Left colon (tissue), 2 donors: ENCODE measurements at places on chromosomes 16 and 17.

DNA sequence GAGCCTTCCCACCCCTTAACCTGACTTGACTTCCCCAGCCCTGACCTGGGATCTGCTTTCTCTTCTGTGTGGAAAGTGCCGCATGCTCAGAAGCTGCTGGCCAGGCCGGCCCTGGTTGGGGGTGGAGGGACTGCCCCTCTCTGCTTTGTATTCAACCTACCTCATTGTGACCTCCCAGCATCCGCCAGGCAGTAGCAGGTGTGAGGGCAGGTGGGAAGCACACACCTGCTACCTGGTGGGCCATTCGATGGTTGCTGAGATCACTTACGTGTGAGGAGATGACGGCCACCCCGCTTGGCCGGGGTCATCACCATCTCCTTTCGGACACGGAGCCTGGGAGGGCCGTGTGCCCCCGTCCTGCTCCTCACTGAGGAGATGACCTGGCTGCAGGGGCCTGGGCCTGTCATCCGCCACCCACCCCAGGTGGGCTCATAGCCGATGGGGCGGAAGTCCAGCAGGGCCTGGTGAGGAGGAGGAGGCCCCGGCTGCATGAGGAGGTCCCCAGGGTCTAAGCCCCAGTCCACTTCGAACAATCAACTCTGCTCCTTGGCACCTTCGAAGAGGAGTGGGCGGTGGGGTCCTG is 7.1 kb downstream of the CPNE7 start:
- no peak for DNase-seq

DNA sequence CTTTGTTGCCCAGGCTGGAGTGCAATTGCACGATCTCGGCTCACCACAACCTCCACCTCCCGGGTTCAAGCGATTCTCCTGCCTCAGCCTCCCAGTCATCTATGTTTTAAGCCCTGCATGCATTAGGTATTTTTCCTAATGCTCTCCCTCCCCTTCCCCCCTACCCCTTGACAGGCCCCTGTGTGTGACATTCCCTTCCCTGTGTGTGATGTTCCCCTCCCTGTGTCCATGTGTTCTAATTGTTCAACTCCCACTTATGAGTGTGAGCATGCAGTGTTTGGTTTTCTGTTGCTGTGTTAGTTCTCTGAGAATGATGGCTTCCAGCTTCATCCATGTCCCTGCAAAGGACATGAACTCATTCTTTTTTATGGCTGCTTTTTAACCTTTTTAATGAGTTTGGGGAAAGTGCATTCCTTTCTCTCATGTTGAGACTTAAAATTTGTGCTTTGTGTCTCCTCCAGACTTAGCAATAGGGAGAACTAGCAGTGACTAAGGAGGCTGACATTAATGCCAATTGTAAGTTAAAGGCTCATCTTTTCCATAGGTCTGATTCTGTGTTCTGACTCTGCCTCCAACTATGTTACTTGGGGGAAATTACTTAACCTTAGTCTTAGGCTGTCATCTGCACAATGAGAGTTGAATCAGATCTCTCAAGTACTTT is 17.7 kb upstream of the PHAF1 start:
- no peak for DNase-seq

GRCh38 chr16:53131050-53131362 is 76.2 kb downstream of the CHD9 start:
- no peak for DNase-seq

- no peak for DNase-seq
Measured at GRCh38 chr16:14324581-14324980, 253.5 kb downstream of the MRTFB start.

DNA sequence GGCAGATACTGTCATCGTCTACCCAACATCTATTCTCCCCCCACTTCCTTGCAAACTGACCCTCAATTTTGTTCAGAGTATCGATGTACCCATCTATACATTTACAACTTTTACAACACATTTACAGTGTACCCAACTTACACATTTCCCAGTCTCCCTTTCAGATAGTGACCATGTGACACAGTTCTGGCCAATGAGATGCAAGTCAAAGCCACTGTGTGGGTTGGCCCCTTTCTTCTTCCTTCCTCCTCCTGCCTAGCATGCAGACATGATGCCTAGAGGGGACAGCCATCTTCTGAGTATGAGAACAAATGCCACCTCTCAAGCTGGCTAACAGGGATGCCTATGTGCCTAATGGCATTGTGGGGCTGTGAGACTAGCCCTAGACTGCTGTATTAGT is 11.3 kb upstream of the NFAT5 start:
- DNase-seq = no peak

DNA sequence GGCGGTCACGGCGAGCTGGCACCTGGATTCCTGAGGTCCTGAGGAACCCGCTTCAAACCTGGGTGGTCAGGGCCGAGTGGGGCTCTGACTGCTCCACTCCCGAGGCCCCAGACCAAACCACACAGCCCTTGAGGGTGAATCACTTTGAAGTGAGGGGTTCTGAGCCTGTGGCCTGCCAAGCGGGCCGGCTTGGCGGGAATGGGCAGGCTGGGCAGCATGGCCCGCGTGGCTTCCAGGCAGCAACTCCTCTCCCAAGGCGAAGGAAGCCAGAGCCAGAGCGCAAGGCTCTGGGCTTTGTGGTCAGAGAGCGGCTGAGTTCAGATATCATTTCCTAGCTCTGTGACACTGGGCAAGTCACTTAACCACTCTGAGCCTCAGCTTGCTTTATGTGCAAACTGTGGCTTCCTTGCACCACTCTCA is 42.7 kb downstream of the CMIP start:
- no peak for DNase-seq

DNA sequence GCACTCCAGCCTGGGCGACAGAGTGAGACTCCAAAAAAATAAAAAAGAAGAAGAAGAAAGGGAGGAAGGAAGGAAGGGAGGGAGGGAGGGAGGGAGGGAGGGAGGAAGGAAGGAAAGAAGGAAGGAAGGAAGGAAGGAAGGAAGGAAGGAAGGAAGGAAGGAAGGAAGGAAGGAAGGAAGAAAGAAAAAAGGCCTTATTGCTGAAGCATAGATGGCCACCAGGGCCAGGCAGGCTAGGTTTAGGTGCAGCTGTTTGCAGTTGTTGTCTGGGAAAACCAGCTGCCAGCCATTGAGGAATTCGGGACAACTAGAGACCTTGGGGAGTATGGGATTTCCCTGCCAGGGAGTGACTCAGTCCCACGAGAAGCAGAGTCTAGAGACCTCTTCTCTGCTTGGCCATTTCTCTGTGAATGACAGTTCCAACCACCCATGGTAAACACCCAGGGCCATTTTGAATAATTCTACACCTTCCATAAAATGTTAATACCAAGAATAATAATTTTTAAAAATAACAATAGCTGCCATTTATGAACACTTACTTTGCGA is 31.0 kb downstream of the SCNN1B start:
- no peak for DNase-seq

DNA sequence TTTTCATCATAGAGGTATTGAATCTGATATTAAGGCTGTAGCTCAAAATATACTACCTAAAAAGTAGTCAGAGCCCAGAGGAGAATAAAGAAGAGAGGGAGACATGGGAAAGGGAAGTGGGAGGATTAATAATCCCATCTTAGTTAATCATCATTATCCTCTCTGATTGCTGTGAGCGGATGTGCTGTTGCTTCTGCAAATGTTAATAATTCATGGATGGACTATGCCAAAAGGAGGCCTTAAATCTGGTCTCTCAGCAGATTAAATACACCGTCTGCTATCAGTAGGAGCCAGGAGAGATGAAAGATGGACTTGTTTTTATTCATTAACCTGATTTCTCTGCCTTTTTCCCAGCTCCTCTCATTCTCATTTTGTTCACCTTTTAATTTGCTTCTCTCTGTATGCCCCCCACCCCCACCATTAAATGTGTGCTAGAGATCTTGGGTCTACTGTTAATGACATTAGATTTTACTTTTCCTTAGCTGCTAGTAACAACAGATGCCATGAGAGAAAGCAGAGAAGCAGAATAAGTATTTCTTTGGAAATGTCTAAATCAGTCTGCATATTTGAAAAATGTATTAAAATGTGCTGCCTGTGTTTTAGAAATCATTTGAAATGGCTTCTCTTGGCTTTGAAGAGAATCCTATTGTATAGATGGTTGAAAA is 44.2 kb downstream of the NUP93 start:
- no peak for DNase-seq

DNA sequence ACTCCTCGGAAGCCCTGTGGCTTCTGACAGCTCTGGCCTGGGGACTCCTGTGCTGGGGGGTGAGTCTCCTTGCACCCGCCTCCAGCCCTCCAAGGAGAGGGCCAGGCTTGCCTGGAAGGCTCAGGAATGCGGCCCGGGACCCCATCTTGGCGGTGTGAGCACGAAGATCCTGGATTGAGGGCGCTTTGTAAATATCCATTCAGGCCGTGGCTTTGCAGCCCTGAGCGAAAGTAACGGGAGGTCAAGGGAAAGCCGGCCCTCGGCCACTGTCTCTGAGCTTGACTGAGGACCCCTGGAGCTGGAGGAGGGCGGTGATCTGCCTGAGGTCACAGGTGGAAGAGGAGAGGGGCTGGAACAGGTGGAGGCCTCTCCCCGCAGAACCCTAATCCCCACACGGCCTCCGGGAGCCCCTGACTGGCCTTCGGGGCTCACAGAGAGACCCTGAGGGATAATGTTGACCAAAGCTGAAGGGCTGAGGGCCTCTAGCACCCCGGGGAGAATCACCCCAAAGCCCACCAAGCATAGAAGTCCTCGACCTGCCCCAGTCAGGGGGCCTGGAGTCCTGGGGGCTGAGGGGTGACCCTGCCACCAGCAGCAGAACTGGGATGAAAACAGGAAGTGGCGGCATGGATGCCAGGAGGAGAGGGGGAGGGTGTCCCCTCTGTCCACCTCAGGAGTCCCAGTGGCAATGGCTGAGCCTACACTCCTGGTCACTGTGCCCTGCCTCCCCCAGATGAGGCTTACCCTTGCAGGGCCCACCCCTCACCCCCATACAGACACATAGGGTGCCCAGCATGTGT is 8.3 kb upstream of the RASD1 start:
- no peak for DNase-seq

GRCh38 chr17:45398800-45399199 is 33.9 kb downstream of the ARHGAP27 start:
- DNase-seq = no peak

DNA sequence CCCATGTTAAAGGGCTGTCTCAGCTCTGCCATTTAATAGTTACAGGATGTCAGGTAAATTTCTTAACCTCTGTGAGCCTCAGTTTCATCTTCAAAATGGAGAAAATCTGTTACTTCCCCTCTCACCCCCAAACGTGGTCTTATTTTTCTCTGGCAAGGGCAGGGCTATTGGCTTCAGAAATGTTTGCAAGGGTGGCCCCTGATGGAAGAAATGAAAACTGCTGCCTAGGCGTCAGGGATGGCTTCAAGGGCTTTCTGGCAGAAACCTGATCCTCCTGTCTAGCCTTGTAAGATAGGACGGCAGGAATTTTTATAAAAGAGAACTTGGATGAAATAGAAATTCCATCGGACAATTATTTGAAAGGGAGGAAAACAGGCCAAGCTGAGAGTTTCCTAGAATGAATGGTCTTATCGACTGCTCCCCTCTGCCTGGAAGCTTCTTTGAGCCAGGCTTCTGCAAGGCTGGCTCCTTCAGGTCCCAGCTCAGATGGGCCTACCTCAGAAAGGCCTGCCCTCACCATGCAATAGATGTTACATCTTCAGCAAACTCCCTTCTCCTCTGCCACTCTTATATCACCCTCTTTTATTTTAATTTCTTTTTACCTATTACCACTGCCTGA is 43.0 kb upstream of the TANGO6 start:
- DNase-seq = peak; percentile 33

DNA sequence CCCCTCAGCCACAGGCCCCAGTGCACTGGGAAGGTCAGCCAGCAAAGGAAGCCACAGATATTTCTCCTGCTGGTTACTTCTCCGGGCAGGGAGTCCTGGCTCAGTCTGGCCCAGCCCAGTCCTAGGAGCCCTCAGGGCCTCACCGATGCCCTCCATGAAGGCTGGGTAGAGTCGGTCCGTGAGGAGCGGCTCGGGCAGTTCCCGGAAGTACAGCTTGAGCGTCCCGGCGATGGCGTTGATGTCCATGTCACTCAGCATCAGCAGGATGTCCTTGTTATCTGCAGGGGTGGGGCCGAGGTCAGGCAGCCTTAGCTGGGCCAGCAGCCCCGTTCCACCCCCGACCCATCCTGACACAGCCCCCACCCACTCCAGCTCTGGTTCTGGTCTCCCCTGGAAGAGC is 13.7 kb downstream of the TIMM22 start:
- DNase-seq = no peak

GRCh38 chr16:53766304-53767016 is 62.5 kb downstream of the FTO start:
- DNase-seq = no peak

- no peak for DNase-seq
Measured at GRCh38 chr17:8091033-8091687, 3.6 kb upstream of the ALOX12B start.

- no peak for DNase-seq
Measured at GRCh38 chr17:59534583-59534982, 30.8 kb upstream of the DHX40 start.

- DNase-seq = peak; percentile 12
Measured at GRCh38 chr16:84354306-84354705, 14.0 kb upstream of the ATP2C2 start.

- DNase-seq = no peak
Measured at GRCh38 chr16:22977294-22977697, 163.3 kb downstream of the HS3ST2 start.

DNA sequence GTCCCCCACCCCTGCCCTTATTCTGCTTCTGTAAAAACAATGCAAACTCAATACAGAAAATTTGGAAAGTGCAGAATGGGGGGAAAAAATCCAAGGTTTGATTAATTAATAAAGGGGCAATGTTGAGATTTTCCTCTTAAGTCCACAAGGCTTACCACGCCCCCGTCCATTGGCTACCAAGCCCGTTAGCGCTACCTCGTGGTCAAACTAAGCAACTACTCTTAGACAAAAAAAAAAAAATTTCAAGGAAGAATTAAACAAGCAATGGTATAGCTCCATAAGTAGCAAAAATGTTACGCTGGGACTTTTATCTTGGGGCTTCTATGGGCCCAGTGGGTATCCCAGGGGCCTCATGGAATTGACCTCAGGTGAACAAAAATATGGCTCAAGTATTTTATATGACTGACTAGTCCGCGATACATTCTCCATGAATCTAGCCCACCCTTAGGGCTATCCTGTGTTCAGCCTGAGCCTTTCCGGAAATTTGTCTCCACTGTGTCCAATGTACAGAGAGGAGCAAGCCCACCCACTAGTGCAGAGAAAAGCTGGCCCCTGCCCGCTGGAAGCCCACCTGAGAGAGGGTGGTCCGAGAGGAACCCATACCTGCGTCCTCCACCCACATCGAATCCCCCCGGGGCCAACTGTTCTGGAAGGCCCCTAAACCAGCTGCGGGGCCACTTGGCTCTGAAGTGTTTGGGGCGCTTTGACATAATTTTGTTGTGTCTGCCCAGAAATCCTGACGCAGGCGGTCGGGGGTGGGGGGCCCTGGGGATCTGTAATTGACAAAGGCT is 19.1 kb upstream of the TEX2 start:
- no peak for DNase-seq

DNA sequence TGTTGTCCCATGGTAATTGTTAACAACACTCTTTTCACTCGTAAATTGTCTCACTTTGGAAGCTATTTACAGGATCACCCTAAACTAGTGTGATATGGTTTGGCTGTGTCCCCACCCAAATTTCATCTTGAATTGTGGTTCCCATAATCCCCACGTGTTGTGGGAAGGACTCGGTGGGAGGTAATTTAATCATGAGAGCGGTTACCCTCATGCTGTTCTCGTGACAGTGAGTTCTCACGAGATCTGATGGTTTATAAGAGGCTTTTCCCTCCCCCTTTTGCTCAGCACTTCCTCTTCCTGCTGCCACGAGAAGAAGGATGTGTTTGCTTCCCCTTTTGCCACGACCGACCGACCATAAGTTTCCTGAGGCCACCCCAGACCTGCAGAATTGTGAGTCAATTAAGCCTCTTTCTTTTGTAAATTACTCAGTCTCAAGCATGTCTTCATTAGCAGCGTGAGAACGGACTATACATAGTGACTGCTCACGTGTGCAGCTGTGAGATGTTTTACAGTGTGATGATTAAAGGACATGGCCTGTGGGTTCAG is 34.4 kb downstream of the DNAH3 start:
- no peak for DNase-seq
